ENCODE measurements at places on chromosomes 6 and 20. TPM values are rescaled to one million over a fixed set of nuclear protein-coding genes. Genes with fewer than 3 reads are reported as not detected.
A peak's percentile ranks its signal among the peaks of the same experiment; 100 is the strongest.

TMEM200A gene
- total RNA-seq, result 2.1 TPM

GRCh38 chr20:36726168-36726567 lies 19.7 kb downstream of the NDRG3 start:
- DNase-seq, result no peak

DNA sequence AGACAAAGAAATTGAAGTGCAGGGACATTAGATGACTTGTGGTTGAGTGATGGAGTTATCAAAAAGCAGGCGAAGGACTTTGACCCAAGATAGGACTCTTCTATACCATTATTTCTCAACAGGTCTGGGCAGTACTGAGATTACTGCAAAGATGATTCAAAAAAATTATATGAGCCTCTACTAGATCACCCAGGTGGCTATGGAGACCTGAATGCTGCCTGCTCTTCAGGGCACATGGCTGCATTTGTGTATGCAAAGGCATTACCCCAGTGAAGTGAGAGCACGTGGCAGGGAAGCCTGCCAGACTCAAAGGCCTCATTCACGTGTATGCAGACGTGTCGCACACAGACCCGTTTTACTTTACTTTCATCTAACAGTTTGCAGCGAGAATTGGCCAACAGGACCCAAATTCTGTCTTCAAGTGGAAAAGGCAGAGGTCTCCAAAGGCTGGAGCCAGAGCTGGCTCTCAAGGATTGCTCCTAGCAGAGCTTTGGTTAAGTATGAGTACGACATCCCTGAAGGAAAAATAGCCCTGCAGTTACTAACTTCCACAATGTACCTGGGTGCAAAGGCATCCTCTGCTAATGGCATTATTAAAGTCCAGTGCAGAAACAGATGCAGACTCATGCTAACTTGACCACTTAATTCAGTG lies 113.8 kb upstream of the ARMC2 start:
- no peak for DNase-seq

DNA sequence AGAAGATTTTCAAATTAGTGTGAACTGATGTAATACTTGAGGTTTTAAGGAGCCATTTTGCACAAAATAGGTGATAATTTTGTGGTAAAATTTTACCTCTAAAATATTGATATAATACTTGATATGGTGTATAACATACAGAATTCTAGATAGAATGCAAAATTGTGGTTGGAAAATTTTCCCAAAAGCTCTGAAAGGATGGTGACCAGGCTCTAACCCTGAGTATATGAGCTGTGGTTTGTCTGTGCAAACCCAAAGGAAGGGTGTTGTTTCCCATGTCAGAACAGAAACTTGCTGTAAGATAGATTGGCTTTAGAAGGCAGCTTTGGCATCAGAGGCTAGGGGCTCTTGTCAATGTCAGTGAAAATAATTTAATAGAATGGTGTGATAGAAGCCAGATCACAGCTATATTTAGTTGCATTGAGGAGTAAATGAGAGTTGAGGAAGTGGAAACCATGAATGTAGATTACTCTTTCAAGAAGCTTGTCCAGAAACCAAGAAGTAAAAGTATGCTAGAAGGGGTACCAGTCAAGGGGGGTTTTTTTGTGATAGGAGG lies 257.7 kb downstream of the FARS2 start:
- no peak for DNase-seq

GRCh38 chr6:106974999-106975737 lies 639 bp upstream of the CD24 start:
- no peak for DNase-seq

DNA sequence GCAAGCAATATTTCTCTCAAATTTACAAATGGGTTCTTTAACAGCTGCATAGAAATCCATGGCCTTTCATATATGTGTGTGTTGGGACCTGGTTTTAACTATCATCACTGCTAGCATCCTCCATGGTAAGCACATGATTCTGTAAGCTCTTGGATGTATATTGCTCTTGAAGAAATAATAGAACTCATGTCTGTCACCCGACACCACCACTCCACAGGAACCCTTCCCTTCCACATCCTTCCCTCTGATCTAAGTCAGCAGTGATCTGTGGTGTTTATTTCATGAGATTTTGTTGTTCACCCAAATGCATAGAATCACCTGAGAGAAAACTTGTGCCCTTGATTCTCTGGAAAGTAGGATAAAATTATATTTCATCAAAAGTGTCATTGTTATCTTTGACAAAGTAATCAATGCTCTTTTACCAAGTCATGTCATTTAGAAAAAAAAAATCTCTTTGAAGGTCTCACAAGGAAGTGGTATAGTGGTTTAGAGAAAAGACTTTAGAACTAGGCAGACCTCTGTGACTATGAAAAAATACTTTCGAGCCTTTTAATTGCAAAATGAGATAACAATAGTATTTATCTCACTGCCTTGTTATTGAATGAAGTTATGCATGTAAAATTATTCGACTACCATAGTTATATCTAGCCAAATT lies 649.8 kb upstream of the SLC35B3 start:
- no peak for DNase-seq

TAAR1 gene
- total RNA-seq, result not detected

- DNase-seq, result no peak
Observed at GRCh38 chr6:56310241-56310640, 62.9 kb upstream of the COL21A1 start.

GRCh38 chr20:22339091-22339881 lies 245.1 kb downstream of the FOXA2 start:
- DNase-seq, result peak; percentile 15

DNA sequence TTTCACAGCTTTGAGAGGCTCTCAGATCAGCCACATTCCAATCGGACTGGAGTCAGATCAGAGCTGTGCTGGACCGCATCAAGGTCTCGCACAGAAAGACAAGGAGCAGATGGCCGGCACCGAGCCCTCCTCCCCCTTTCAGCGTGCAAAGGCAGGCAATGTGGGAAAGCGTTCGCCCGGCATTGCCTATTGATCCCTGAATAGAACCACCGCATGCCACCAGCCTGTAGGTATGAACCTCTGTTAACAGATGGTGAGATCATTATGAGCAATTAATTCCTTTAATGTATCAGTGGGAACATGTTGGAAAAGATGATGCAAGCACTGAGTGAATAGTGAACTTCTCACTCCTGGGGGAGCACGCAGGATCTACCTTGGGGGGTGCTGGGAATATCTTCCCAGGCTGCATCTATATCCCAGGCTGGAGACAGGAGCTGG lies 117.5 kb upstream of the ID4 start:
- DNase-seq, result no peak

DNA sequence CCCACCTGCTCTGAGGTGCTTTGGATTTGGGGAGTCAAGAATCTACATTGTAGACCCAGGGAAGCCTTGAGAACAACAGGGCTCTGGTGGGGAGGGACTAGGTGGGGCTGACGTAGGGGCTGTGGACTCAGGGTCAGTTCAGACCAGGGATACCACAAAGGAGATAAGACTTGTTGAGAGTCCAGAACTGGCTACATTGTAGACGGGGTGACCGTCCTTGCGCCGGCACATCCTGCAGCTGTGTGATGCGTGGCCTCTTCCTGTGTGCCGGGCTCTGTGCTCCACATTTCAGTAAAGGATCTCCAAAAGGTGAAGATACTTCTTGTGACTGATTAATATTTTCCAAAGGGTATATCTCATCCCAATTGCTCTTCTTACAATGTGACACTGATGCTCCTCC lies 9.8 kb upstream of the TLDC2 start:
- DNase-seq, result no peak

GRCh38 chr6:27630727-27631608 lies 158.1 kb upstream of the ZNF184 start:
- DNase-seq, result no peak

C6orf132 gene
- 15.3 TPM for total RNA-seq

GRCh38 chr20:34627458-34627857 lies 49.4 kb downstream of the PIGU start:
- no peak for DNase-seq

MTG2 gene
- total RNA-seq, result 23.4 TPM

MYB gene
- total RNA-seq, result 1.4 TPM

- no peak for DNase-seq
Observed at GRCh38 chr6:50778696-50779095, 40.0 kb upstream of the TFAP2B start.

DNA sequence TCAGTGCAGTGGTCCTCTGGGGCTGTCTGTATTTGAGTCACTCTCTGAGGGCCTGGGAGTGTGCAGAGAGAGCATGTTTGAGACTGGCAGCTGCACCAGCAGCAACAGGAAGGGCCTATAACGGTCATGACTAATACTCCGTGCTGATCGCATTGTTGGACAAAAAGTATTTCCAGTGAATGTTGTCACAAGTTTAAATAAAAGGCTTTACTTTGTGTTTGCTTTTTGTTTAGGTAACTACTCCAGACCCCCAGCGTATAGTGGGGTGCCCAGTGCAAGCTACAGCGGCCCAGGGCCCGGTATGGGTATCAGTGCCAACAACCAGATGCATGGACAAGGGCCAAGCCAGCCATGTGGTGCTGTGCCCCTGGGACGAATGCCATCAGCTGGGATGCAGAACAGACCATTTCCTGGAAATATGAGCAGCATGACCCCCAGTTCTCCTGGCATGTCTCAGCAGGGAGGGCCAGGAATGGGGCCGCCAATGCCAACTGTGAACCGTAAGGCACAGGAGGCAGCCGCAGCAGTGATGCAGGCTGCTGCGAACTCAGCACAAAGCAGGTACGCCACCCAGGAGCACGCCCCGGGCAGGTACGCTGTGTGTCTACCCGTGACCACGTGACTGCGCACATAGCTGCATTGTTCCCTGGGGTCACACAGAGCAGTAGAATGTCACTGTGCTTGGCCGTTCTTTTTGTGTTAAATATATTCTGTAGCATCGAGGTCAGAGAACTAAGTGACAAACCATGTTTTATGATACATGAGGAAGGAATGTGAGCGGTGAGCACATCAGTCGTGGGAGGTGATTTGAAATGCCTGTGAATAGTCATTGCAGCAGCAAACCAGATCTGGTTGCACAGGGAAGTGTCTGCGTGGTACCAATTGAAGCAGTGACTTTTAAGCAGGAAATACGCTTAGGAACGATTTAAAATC lies 174.7 kb downstream of the TMEM242 start:
- DNase-seq, result peak; percentile 82

BCAS1 gene
- total RNA-seq, result under 0.01 TPM

DNA sequence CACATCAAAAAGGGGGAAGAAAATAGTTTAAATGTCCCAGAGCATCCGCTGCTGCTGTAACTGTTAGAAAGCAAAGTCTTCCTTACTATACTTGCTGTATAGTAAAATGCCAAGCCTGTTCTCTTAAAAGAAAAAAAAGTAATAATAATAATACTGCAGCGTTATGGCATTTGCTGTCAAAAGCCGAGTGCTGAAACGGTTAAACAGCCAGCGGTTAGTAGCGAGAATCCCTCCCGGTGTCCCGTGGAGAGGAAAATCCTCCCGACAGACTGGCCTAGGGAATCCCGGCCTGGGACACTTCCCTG lies 19.5 kb upstream of the NFATC2 start:
- DNase-seq, result no peak

ENPP5 gene
- 1.5 TPM for total RNA-seq

GRCh38 chr6:18034798-18035202 lies 47.4 kb upstream of the KIF13A start:
- DNase-seq, result no peak

DNA sequence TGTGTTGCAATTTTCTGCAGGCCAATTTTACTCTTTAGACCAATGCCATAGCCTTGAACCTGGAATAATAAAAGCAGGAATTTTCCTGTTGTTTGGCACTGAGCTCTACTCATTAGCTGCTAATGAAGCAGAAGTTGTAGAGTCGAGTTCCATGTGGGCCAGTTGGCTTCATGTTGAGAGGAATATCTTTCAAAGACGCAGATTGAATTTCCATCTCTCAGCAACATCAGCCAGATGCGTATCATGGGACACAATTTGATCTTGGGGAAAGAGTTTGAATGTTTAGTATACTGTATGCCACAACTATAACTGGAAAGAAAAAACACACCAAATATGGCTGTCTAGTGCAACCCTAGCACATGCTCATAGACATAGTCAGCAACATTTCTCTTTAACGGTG lies 259.6 kb downstream of the BCKDHB start:
- no peak for DNase-seq

HDDC2 gene
- 66.4 TPM for total RNA-seq

GRCh38 chr6:118017301-118017848 lies 110.3 kb downstream of the SLC35F1 start:
- DNase-seq, result no peak

- DNase-seq, result no peak
Observed at GRCh38 chr6:37675606-37676005, 22.1 kb downstream of the MDGA1 start.

CLPSL1 gene
- total RNA-seq, result not detected

DNA sequence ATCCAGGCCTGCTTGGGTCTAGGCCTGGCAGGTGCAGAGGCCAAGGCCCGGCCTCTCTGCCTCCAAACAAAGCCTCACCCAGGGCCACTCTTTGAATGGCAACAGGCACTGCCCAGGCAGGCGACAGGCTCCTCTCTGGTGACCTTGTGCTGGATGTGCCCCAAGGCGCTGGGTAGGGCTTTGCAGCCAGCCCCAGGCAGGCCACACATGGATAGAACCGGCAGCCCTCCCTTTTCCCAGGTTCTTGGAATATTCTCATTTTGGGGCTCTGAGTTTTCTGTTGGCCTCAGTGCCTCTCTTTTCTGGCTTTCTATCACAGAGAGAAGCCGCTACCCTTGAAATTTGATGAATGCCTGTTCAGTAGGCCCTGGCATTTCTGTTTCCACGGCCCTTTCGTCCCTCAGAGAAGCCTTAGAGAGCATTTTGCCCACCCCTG lies 18.9 kb downstream of the PKIG start:
- DNase-seq, result no peak

DNA sequence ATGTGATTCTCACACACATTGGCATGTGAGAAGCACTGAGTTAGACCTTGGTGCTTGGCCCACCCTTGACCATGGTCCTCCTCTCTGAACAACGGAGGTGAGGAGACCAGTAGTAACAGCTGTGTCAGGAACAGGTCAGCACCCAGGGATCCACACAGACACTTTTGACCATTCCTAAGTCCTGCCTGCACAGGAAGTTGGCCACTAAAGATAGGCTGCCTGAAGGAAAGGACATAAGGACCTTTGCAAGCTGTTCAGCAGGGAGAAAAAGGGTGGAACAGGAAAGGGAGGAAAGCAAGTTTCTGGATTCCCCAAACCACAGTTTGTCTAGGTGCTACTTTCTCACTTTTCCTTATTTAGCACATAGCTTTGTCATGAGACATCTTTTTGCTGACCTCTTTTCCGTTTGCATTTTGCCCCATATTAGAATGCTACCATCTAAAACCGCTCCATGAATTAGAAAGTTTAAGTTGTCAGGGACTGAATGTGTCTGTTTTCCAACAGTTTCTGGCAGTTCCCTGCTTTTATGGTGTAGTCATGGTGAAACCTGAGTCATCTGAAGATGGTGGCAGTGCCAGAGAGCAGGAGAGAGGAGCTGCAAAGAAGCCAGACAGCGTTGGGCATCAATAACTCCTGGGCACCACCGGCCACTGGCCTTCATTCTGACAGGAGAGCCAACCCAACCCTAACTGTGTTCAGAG lies 1.1 kb upstream of the CD109 start:
- DNase-seq, result no peak

All from epithelial cell of proximal tubule (primary cell).